Stimulated activated CD8-positive, alpha-beta memory T cell treated with anti-CD3 and anti-CD28 coated beads, Interleukin-12 subunit alpha, Interleukin-12 subunit beta, amount 100 ng/mL, for 4 hours (primary cell): ENCODE measurements at places on chromosomes 1 and 21.

- no peak for DNase-seq
These were observed 145.6 kb downstream of the FMN2 start for GRCh38 chr1:240237305-240237721.

DNA sequence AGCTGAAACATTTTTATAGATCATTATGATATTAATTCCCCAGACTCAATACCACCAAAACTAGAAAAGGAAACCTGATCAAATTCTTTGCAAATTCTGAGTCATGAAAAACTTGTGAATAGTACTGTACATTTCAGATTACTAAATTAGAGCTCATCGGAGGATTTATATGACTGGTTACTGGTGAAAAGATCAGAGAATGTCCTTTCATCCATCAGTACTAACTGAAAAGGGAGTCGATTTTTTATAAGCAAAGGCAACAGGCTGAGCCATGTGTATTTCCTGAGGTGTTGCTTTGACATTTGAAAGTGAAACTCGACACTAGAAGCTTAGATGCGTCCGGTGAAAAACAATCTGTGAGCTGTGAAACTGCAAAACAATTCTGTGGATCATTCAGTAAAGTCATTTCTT lies 155.7 kb downstream of the TNFSF18 start:
- DNase-seq: no peak

DNA sequence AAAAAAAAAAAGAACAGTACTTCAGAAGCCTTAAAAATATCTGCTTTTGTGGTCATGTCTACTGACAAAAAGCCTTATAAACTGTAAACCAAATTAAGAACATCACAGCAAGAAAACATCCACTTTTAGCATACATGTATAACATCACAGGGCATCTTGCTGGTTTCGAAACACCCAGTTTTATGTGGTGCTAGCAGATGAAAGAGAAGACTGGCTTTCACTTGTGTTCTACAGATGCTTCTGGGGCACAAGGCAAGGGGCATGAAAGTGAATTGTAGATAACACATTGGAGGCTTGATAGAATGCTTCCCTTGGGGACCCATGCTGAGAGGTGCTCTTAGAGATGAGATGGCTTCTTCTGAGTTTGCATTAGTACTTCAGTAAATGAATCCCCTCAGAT lies 543.7 kb upstream of the PKN2 start:
- no peak for DNase-seq

GRCh38 chr1:42847721-42848460 lies 1.5 kb downstream of the ZNF691 start:
- DNase-seq: no peak

DNA sequence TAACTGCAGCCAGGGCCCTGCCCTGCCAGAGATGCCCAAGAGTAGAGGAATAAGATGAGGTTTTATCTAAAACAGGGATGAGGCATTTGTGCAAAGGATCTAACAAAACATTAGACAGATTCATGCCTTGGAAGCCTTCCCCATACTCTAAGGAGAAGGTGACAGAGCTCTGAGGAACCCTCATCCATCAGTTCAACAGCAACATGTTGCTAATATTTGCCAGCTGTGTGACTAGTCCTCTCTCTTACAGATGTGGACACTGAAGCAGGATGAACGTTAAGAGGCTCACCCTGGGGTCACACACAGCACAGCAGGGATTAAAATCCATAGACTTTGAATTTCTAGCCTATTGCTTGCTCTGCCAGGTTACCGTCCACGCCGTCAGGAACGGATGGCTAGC lies 99.0 kb downstream of the ZBTB18 start:
- no peak for DNase-seq

DNA sequence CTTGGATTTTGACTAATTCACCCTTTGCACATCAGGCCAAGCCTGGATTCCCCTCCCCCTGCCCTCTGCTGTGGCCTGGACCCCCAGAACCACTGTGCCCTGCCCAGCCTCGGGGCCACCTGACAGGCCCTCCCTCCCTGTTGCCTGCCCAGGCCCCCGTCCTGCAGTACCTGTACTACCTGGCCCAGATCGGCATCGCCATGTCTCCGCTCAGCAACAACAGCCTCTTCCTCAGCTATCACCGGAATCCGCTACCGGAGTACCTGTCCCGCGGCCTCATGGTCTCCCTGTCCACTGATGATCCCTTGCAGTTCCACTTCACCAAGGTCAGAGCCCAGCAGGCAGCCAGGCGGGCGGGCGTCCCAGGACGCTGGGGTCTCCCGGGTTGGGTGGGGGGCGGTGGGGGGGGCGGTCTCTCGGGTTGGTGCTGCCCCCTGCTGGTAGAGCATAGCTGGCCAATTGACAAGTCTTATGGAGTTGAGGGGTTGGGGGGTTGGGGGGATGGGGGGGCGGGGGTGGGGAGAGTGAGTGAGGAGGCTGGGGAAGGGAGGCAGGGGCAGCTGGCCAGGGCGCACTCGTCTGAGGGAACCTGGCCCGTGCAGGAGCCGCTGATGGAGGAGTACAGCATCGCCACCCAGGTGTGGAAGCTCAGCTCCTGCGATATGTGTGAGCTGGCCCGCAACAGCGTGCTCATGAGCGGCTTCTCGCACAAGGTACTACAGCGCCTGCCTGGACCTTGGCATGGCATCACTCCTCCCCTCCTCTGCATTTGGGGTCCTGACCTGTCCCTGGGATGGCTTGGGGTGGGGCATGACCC lies 10.7 kb downstream of the AMPD2 start:
- no peak for DNase-seq

- no peak for DNase-seq
These were observed 19.3 kb downstream of the IARS2 start for GRCh38 chr1:220113136-220113695.

GRCh38 chr1:90936731-90937130 lies 85.1 kb downstream of the ZNF644 start:
- DNase-seq: no peak

GRCh38 chr1:75722966-75723365 lies 1.5 kb upstream of the ACADM start:
- DNase-seq: no peak
